ENCODE measurements at places on chromosomes 5 and 9.

- no peak for DNase-seq
These were observed 151.1 kb upstream of the TAS2R1 start for GRCh38 chr5:9781275-9781674.

DNA sequence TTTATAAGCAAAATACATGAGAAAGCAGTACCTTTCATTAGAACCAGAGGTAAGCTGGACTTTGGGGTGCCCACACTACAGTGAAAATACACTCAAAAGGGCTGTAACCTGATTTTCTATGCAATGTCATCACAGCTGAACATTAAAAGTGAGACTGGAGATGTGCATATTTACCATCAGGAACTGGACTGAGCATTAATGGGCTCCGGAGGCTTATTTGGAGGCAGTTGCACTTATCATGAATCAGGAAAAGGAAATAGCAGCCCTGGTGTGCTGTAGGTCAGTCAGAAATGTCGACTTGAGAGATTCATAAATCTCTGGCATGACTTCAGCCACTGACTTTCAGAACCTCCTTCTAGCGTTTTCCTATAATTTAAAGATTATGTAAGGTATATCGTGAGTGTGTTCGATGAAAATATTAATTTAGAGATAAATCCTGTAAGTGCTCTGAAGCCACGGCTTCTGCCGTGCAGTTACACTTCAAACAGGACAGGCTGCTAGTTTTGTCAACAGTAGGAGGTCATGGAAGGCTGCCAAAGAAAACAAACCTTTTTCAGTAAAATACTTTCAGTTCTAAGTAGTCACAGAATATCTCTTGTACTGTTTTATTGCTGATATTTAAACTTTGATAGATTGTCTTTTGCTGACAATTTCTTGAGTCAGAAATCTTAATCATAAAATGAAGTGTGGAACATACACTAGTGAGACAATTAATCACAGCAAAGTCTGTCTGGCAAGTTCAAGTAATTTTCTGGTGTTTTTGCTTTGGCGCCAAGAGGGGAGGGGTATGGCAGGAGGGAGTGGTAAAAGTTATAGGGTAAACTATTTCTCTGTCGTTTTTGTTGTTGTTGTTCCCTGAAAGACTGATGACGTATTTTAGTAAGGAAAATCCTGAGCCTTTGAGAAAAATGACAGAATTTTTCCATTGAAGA lies 939.7 kb downstream of the NR2F1-AS1 start:
- no peak for DNase-seq

GRCh38 chr9:81071108-81071507 lies 618.2 kb downstream of the TLE1 start:
- DNase-seq: no peak

DNA sequence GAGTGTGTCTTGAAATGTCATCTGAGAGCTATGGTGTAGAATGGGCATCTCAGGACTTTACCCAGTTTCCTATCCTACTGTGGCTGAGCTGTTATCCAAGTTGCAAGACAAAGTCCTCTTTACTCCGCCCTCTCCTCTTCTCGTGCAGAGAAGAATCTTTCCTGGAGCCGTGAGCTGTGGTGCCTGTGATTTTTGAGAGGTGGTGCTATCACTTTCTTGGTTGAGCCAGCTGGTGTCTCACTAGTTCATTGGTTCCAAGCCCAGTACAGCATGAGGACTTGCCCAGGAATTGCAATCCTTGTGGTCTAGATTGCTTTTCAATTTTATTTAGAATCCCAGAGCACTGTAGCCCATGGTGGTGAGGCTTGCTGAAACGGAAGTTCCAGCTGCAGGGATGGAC lies 2300.3 kb downstream of the MAT2B start:
- DNase-seq: no peak

GRCh38 chr9:22379272-22379671 lies 67.4 kb upstream of the DMRTA1 start:
- no peak for DNase-seq

DNA sequence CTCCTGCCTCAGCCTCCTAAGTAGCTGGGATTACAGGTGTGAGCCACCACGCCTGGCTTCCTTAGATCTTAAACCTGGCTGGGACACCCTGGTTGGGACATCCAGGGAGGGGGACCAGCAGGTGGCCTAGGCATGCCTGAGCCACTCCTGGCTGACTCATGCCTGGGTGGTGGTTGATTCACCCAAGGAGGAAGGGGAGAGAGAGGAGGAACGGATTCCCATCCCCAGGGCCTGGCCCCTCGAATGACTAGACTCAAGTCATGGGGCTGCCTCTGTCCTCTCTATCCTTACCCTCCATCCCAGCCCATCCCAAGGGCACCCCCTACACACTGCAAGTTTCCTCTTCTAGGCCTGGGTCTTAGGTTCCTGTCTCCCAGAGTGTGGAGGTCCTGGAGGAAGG lies 12.7 kb downstream of the EEIG1 start:
- DNase-seq: peak; percentile 76

DNA sequence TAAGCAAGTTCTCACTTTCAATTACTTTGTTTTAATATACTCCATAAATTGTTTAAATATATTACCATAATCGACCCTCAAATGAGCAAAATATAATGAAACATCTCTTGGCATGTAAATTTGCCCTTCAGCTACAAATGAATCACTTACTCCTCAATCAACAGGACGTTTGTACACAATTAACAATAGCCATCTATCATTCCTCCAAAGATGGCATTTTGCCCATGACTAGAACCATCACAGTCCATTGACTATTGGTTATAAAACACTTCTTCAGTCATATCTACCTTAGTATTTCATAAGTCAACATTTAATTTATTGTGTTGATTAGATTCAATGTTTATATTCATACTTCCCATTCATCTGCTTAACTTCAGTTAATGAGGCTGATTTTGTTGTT lies 127.2 kb downstream of the CTNND2 start:
- DNase-seq: no peak
